ENCODE measurements at places on chromosomes 7 and 10.

- DNase-seq = no peak
Observed at GRCh38 chr7:24967696-24968095, 12.3 kb downstream of the OSBPL3 start.

GRCh38 chr7:116955340-116955739 lies 2.0 kb downstream of the ST7 start:
- no peak for DNase-seq

GRCh38 chr10:57979491-57979890 lies 288.2 kb downstream of the IPMK start:
- no peak for DNase-seq

GRCh38 chr10:78415111-78415510 lies 381.4 kb downstream of the RPS24 start:
- no peak for DNase-seq

GRCh38 chr10:7483848-7484247 lies 73.0 kb upstream of the SFMBT2 start:
- DNase-seq = no peak

DNA sequence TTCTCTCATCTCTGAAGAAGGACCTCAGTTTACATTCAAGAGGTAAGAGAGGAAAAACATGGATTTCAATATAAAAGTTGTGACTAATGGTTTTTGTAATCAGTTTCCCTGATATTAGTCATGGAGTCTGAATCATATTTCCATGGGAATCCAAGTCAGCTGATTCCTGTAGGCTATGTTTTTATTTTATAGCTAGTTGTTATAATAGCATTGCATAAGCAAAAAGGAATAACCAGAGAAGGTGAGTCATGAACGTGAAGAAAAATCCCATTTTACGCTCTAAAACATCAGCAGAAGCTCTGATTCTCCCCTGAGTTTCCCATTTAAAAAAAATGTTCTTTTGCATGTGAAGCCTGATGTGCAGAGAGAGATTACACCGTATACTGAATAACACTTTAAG lies 299.3 kb downstream of the SFMBT2 start:
- no peak for DNase-seq

- DNase-seq = no peak
Observed at GRCh38 chr10:119408969-119409371, 133.5 kb downstream of the RGS10 start.

- no peak for DNase-seq
Observed at GRCh38 chr10:92846854-92847201, 1.5 kb upstream of the EXOC6 start.

GRCh38 chr10:116371737-116372136 lies 47.5 kb downstream of the CCDC172 start:
- no peak for DNase-seq

- DNase-seq = no peak
Observed at GRCh38 chr7:46229409-46229808, 308.3 kb upstream of the IGFBP3 start.

DNA sequence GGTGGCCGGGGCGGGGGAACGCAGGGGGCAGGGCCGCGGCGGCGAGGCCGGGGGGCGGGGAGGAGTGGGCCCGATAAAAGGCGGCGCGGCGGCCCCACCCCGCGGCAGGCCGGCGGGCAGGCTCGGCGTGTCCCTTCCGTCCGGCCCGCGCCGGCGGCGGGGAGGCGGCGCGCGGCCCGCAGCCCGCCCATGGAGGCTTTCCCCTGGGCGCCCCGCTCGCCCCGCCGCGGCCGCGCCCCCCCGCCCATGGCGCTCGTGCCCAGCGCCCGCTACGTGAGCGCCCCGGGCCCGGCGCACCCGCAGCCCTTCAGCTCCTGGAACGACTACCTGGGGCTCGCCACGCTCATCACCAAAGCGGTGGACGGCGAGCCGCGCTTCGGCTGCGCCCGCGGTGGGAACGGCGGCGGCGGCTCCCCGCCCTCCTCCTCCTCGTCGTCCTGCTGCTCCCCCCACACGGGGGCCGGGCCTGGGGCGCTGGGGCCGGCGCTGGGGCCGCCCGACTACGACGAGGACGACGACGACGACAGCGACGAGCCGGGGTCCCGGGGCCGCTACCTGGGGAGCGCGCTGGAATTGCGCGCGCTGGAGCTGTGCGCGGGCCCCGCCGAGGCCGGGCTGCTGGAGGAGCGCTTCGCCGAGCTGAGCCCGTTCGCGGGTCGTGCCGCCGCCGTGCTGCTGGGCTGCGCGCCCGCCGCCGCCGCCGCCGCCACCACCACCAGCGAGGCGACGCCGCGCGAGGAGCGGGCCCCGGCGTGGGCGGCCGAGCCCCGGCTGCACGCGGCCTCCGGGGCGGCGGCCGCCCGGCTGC lies at the start of gene NANOS1:
TSS of gene NANOS1 (plus strand) at position 102 of the 808 bp plus-strand sequence. CDS start at position 190, 88 bp downstream.
- peak; percentile 54 for DNase-seq

DNA sequence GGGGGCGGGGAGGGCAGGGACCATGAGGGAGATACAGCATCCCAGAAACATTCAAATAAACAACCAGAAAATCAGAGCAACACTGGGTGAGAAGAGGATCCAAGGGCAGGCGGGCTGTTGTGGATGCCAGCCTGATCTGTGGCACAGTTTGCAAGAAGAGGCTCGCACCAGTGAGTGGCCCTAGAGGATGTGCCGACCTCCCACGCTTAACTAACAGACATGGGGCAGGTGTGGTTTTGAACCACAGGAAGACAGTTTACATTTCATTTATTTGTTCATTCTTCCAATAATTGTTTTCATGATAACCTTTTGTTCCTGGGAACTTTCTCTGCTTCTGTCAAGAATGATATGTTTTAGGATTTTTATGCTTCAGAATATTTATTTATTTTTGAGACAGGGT lies 115.6 kb downstream of the ZNF248 start:
- no peak for DNase-seq

- peak; percentile 57 for DNase-seq
Observed at GRCh38 chr7:23938937-23939552, 229.0 kb downstream of the STK31 start.

DNA sequence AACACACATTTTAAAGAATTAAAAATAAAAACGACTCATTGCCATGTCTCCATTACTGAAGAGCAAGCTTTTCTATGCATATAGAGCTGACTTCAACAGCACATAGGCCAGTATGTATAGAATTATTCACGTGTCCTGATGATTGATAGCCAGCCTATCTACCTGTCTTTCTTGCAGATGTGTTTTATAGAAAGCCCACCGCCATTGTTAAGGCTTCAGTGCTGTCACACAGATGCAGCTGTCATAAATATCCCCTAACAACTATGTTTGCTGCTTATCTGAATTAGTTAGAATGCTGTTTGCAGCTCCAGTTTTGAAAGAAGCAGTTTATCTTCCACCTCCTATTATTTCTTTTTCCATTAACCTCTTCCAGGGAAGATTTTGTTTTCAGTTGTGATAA lies 235.9 kb downstream of the SLC25A13 start:
- DNase-seq = no peak

- no peak for DNase-seq
Observed at GRCh38 chr7:87151729-87152111, 533 bp upstream of the DMTF1 start.

- DNase-seq = peak; percentile 56
Observed at GRCh38 chr7:154744256-154744860, 258.6 kb downstream of the PAXIP1 start.

- DNase-seq = no peak
Observed at GRCh38 chr10:3213758-3214515, 41.4 kb upstream of the PITRM1 start.

DNA sequence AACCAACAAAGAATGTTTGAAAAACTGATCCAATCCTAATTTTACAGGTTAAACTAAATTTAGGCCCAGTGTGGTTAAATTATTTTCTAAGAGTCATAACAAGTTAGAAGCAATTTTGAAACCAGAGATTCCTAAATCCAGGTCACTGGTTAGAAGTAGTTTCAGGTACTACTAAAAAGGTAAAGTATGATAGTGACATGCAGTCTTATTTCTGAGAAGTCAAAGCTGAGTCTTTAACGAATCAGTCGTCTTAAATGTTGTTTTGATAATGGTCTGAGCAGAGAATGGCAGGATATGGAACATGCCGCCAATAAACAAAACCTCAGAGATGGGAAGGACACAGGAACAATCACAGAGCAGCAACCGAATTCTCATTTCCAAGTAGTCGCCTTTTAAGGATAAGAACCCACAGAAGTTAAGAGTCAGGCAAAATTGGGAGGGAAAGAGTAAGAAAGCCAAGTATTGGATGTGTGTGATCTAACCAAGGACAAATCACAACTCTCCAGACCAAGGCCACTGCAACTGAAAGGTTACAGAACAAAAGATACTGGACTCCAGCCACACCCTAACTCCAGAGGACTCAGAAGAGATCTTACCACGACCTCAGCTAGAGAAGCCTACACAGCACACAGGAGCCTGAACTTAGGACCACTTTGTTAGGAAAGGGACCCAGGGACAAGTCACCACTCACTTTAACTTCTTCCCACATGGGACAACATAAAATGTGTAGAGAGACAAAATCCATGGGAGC lies 19.7 kb downstream of the TMEM243 start:
- DNase-seq = no peak

DNA sequence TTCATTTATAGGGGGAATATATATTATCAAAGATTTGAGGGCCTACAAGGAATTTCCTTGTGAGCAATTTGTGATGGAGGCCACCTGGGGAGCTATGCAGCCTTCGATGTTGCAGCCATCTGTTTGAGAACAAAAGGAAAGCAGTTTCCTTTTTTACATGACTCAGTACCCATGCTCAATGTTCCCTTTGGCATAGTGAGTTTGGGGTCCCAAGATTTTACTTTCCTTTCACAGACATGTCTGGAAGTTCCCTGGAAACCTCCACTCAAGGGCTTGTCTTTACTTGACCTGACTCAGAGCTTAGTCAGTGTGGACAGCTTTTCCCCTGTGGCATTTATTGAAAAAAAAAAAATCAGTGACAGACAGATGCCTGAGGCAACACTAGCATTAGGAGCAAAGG lies 73.5 kb upstream of the VIPR2 start:
- no peak for DNase-seq

DNA sequence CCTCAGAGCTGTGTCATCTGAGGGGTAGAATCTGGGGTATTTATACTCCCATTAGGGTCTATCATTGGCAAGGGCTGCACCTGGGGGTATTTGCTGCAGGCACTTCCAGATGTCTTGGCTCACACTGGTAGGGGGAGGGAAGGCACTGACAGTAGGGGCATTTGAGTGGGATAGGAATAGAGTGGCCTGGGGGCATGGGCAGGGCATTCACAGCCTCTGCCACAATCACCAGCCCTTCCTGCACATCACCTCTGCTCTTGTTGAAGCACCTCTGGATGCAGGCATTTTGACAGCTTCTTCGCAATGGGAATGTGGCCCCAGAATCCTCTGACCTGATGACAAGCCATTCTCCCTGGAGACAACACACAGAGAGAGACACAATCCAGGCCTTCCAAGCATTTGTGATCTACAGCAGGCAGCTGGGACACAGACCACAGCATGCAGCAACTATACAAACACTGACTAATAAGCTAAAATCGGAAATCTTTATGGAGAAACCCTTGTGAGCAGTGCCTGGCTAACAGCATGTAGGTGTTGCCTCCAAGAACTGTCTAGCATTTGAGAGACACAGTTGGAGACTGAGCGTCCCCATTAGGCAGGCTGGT lies 178.5 kb downstream of the KCNMA1 start:
- no peak for DNase-seq

DNA sequence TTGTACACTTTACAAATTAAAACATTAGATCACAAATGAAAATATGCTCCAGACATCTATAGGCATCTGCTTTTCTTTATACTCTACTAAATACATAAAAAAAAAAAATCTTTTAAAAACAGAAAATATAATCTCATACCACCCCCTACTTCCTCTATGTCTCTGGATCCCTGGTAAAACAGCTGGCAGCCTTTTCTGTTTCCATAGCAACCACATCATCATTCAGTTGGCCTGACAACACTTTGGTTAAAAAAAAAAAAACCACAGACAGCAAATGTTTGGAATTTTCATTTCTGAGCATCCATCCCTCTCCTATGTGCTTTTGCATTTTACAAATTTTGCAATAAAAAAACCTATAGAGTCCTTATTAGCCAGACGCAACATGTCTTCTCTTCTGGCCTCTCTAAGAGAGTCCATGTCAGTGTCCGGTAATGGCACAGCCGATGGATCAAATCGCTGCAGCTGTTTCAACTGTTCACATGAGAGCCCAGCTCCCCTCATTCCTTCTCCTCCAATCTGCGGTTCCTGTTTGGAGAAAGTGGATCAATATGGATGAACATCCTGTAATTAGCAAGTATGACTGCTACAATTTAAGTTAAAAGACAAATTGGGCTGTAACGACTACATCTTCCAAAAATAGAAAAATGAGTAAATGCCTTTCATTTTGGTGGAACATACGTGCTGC lies 105.6 kb downstream of the NSUN6 start:
- DNase-seq = no peak

DNA sequence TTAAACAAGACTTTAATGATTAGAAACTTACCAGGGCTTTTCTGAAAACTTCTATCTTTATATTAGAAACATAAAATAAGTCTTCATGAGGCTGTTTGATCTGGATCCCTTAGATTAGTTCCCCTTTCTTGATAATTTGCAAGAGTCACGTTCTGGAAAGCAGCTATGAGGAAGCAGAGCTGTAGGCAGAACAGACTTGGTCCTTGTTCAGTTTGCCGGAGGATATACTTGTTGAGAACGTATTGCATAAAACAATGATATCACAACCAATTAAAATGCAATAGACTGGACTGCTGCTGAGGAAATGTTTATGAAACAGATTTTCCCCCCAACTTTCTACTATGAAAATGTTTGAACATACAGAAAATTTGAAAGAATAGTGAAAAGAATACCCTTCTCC lies 2.8 kb downstream of the SAMD9L start:
- DNase-seq = no peak

GRCh38 chr10:11610826-11611247 lies 613 bp downstream of the USP6NL start:
- DNase-seq = peak; percentile 35

- DNase-seq = no peak
Observed at GRCh38 chr10:109875151-109875568, 48.2 kb downstream of the XPNPEP1 start.

GRCh38 chr10:79409038-79409725 lies 36.2 kb downstream of the ZCCHC24 start:
- DNase-seq = no peak

DNA sequence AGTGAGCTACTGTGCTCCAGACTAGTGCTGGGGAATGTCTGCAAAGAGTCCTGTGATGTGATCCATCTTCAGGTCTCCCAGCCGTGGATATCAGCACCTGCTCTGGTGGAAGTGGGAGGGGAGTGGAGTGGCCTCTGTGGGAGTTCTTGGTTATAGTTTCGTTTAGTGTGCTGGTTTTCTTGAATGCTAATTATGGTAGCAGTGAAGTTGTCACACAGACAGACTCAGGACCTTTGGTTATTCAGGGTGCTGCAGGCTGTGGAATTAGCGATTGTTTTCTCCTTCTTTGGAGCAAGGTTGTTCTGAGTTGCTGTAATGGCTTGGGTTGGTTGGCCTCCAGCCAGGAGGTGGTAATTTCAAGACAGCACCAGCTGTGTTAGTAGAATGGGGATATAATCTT lies 132.7 kb upstream of the HGF start:
- no peak for DNase-seq

GRCh38 chr7:150778738-150779301 lies 21.3 kb downstream of the TMEM176B start:
- peak; percentile 88 for DNase-seq

DNA sequence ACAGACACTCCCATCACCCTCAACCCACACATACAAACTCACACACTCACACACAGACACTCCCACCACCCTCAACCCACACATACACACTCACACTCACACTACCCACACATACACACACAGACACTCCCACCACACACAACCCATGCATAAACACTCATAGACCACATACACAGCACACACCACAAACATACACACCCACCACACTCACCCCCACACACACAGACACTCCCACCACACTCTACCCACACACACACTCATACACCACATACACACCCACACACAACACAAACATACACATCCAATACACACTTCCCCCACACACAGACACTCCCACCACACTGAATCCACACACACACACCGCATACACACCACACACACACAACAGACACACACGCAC lies 521.2 kb downstream of the TCERG1L start:
- no peak for DNase-seq
